ENCODE measurements at places on chromosomes 7 and 10.

DNA sequence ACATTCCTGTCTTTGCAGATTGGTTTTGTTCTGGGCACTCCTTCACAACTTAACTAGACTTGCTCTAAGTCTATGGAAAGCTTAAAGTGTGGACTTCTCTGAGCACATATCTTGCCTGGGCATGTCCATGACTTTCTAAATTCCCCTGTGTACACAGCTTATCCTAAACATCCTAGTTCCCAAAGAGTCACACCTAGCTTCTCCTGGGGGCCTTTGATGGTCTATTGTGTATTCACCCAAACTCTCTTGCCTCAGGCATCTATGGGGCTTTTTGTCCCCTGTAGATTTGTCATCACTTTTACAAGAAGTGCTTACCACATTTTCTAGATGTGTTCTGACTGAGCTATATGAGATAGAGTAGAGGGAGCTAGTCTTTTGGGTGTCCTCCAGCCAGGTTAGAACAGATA lies 12.2 kb upstream of the ZNF488 start:
- peak; percentile 97 for DNase-seq

GRCh38 chr7:51326656-51327286 lies 10.2 kb upstream of the COBL start:
- no peak for DNase-seq

- DNase-seq: no peak
Measured at GRCh38 chr10:132383101-132383500, 13.9 kb upstream of the PWWP2B start.

DNA sequence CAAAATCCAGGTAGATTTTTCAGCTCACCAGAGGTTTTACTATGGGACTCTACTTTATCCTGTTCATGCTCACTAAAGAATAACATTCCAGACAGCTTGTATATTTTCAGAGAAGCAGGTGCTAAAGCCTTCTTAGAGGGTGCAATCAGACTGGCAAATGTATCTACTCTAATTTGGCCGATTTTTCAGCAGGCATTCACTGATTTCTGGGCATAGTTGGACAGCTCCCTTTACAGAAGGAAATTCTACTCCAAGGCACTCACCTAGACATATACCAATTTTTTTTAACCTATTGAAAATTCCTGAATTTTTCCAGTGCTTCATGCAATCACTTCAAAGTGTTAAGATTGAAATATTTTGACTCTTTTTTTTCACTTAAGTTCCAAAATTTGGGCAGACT lies 3.8 kb upstream of the CNTNAP2 start:
- DNase-seq: no peak

- DNase-seq: no peak
Measured at GRCh38 chr7:51732951-51733350, 416.3 kb upstream of the COBL start.

DNA sequence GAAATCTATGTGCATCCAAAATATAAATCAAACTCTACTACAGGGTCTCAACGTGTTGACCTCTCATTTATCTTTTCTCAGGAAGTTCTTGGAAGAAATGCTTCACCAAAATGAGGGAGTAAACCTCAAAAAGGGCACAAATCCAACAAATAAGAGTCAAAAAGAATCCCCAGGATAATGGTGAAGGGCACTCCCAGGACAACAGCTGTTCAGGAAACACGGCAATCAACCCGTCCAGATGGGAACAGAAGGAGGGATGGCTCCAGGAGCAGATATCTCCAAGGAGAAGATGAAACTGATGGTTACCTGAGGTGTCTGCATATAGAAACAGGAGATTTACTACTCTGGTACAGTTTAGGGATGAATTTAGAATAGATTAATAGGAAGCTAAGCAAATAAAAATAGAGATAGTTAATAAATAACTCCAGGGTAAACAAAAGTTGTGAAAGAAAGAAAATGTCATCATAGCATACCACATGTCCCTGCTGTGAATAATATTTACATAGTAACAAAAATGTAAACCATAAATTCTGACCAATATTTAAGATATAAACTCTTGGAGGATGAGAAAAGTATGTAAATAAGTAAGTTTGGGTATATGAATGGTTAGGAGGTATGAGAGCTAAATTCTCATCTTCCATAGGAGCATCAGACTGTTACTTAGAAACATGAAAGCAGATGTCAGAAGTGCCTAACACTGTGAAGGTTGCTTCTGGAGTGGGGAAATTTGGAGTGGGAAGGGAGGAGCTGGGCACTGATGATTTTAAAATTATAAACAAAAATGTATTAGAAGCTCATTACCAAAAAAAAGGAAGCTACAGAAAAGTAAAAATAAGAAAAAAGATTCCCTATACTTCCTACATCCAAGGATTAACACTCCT lies 237.5 kb upstream of the HPS1 start:
- DNase-seq: no peak

- DNase-seq: no peak
Measured at GRCh38 chr7:37282093-37282444, 166.6 kb downstream of the ELMO1 start.

- DNase-seq: no peak
Measured at GRCh38 chr7:107469929-107470328, at the start of gene GPR22. GPR22 (plus strand) TSS chr7:107470057; CDS start chr7:107474061, 4,004 bp downstream.

- DNase-seq: no peak
Measured at GRCh38 chr7:106553446-106553836, 107.5 kb downstream of the CCDC71L start.

DNA sequence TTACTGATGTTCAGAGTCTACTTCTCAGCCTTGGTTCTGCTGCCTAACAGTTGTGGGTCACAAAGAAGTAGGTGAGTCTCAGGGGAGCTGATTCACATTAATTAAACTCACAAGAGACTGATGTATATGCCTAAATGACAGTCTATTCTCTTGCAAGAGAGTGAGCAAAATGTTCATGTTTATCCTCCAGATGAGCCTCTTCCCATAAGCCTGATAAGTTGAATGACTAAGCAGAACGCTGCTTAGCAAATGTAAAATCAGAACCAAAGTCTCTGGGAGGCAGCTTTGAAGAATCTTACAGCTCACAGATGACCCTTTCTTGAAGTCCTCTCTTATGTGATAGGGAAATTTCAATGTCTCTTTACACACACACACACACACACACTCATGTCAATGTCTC lies 1092.2 kb downstream of the TYW1 start:
- DNase-seq: no peak

DNA sequence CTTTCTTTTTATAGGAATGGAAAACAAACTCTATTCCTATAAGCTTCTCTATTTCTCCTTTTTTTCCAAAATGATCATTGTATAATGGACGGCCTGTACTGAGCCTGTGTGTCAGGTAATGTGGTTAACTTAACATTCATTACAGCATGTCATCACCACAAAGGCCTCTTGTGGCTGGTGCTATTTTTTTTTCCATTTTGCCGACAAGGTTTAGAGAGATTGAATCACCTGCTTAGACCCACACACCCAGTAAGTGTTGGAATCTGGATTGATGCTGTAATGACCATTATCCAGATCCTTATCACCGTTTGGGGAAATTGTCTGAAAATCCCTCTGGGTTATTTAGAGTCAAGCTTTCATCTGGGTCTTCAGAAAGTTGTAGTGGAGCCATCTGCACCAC lies 18.5 kb downstream of the AKR1B15 start:
- DNase-seq: peak; percentile 89

DNA sequence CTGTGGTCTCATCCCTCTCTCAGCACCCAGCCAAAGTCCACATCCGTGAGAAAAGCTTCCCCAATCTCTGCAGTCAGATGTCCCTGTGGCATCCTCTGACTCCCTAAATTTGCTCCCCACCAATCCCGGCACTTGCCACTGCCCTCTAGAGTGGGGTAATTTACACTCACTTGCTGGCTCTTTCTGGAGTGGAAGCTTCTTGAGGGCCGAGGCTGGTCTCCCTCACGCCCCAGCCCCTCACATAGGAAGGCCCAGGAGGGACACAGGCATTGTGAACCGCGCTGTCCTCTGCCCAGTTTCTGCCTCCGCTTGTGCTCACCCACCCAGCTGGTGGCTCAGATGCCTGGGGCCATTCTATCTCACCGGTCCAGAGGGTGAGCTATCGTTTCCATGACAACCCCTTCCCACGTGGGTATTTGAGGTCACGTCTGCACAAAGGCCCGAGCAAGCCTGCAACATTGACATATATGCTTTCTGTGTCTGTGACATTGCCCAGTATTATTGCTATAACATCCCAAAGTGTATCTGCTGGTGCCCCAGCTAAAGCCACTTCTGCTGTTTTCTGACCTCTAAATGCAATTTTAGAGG lies 97.3 kb upstream of the CTBP2 start:
- DNase-seq: no peak

- DNase-seq: no peak
Measured at GRCh38 chr7:117759950-117760640, 113.1 kb downstream of the CTTNBP2 start.

- DNase-seq: no peak
Measured at GRCh38 chr7:155223503-155223902, 74.2 kb upstream of the INSIG1 start.

GRCh38 chr10:79112881-79113431 lies 44.2 kb downstream of the ZMIZ1 start:
- DNase-seq: peak; percentile 91

Measured in mammary epithelial cell (primary cell).